Osteocyte (in vitro differentiated cells): ENCODE measurements at places on chromosomes 5 and 9.
A peak's percentile ranks its signal among the peaks of the same experiment; 100 is the strongest.

DNA sequence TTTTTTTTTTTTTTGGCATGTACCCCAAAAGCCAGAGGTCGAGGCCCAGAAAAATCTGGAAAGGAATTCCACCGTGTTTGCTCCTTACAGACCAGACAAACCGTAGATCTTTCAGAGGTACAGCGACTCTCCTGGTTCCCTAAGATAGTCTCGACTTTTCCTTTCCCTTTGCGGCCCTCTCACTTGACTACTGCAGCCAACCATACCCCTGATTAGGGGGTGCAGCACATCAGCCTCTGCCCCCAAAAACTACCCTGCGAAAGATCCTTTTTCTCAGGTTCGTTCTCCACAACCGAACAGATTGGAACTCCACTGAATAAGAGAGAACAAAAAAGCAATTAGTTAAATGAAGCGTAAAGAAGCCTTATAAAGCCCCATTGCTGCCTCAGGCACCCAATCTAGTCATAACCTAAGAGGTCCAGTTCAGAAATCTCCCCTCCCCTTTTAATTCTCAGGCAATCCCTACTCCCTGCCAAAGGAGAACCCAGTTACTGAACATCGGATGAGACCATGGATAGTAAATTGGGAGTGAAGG, 379 bp upstream of the TICAM2 start:
- no peak for DNase-seq

- DNase-seq = no peak
Measured at GRCh38 chr9:27654629-27655285, 81.5 kb upstream of the C9orf72 start.

DNA sequence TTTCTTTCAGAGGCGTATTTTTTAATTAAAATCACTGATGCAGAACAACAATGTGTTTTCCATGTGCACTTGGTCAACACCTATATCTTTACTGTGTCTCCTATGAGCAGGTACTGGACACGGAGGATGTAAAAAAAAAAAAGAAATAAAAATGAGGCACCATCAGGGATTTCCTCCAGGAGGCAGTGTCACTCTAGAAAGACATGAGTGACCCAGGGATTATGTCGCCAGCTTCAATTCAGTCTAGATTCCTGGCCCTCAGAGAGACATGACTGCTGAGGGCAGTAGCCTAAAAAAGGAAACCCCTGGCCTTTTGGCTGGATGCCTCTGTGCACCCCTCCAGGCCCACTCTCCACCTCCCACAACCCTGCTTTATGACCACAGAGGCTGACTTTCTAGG, 18.3 kb upstream of the IL33 start:
- no peak for DNase-seq

DNA sequence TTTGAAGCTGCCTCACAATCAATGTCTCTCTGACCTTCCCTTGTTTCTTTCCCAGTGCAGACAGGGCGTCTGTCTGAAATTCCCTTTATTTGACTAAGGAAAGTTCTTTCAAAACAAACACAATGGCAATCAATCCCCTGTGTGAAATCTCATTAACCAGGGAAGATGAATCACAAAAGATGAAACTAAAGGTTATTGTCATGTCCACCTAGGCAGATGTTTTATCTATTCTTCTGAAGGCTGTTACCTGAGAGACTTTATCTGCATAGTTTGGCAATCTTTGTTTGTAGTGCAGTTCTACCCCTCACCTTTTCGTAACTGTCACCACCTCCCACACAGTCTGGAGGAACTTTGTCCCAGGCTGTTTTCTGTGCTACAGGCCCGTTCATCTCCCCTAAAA, 217.5 kb upstream of the RIOK2 start:
- no peak for DNase-seq

DNA sequence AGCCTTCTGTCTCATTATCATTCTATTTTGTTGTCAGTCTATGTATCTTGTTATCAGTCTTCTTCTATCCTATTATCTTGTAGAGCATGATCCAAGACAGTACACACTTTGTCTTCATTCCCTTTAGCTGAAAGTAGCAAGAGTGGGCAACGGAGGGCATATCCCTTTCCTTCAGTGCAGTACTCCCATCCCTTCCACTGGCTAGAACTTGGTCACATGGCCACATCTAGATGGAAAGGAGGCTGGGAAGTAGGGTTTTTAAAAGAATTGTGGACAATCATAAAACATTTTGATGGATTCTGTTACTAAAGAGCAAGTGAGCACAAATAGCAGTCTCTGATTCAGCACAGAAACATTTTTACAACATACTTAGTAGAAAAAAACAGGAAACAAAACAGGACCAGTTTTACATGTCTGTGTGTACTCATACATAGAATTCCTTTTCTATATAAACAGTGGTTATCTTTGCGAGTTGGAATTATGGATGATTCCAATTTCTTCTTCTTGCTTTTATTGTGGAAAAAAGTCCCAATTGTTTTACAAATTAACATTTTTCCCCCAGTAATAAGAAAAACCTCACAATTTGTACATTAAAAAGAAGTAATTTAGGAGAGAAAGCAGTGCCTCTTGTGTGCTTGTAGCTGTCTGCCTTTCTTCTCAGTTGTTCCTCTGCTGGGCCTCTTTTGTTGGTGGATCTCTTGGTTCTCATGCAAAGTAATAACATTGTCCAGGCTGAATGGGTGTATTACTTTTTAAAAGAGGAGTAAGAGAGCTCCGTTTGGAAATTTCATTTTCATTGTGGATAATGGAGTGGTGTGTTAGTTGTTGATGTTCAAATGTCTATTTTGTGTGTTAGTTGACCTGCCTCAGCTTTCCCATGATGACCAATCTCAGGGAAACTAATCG, 410.9 kb upstream of the TRPC7 start:
- no peak for DNase-seq

DNA sequence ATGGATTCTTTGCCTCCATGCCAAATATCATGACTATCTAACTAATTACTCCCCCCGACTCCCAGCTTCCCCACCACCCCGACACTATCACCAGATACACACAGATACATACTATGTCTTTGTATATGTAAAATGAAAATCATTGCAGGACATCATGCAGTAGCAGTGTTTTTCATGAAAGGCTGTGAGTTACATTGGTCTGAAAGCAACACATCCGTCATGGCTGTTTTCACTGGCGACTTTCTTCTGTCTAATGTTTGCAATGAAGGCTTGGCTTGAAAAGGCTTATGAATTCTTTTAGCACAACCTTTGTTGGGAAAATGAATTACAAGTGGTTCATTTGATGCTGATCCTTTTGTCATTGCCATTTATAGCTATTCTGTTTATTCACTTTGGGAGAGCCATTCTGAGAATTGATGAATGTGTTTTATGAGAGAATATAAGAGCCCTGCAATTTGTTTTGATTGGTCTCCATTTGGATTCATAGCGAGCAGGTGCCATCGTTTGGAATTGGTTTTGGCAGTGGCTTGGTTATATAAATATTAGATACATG, 103.4 kb downstream of the PIP5K1B start:
- no peak for DNase-seq

DNA sequence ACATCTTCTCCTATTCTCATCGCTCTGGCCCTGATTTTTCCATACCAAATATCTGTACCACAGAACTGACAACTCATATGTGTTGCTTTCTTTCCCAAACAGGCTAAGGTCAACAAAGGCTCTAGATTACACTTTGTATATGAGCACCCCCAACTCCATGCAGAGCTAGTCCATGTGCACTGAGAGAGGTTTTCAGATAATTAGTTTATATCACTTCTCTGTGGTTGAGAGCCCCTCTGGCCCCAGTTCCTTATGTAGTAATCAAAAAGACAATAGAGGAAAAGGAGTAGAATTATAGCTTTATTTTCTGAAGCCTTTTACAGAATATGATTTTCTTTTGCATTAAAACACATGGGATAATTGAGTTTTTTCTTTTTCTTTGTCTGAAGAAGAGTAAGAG, 120.0 kb downstream of the TRIO start:
- DNase-seq = no peak

DNA sequence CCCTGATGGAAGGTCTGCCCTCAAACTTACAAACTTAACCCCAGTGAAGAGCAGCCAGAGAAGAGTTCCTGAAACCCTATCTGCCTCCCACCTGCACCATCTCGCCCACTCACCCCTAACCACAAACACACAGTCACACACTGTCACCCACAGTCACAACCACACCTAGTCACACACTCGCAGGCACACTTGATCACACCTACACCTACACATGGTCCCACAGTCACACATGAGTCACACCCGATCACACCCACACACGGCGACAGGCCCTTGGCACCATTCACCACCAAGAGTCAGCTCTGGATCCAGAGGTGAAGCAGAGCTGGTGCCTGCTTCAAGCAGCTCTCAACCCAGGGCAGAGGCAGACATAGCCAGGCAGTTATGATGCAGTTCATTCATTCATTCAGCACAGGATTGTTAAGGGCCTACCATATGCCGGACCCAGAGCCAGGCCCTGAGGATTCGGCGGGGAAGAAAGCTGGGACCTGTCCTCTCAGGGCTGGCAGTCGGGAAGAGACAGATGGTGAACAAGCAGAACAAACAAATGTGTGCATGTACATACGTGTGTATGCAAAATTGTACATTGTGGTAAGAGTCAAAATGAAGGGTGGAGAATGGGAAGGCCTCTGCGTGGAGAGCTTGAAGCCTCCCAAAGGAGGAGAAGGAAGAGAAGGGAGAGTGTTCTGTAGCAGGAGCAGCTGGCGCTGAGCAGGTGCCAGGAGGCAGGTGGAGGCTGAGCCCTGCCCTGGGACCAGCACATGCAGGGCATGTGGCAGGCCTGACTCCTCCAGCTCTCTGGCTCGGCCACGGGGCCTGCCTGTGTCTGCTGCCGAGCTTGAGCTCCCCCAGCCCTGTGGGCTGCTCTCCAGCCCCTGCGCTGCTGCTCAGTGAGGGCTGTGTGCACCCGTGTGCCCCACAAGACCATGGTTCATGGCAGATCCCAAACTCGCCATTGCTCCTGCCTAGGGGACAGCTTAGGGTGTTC, 6.4 kb downstream of the TSPAN17 start:
- no peak for DNase-seq

DNA sequence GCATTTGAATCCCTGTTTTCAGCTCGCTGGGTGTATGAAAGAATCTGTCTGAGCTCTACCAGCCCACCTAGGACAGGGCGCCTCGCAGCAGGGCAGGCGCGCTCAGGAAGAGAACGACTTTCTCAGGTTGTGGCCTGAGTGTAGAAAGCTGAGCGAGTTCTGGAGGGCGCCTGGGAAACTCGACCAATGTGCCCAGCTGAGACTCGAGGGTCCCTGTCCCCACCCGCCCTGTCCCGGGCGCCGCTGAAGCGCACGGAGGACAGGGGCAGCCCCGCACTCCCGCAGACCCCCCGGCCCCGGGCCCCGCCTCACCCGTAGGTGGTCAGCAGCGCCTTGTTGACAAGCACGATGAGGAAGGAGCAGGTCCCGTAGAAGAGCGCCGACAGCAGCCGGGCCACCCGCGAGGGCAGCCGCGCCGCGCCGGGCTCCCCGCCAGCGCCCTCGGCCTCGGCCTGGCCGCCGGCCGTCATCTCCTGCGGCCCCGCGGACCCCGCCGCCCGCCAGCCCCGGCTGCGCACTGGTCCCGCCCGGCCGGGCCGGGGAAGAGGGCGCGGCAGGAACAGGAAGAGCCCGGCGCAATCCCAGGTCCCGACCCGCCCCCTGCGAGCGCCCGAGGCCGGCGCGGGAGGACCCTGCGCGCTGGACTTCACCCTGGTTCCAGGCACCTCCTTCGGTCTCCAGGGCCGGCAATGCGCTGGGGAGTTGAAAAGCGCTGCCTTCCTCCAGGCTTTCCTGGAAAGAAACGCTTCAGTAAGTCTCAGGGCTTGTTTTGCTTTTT, at the start of gene SLC35D2:
Gene SLC35D2, minus strand, starts transcription at position 547 of the 778 bp plus-strand sequence. Its CDS starts 77 bp downstream, at position 470.
- DNase-seq = peak; percentile 84

DNA sequence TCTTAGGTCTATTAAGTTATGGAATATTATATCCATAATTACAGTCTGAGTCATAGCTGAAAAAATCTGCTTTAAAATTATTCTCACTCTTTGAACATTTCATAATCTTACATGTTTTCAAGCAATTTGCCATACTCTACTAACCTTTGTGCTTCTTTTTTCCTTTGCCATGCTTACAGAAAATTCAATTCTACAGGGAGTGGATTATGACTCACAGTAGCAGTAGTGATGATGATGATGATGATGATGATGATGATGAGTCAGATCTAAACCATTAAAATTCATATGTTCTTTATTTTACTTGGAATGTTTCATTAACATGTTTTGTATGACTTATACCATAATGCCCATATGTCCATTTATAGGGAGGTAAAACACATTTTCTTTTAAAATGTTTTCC, 207.1 kb downstream of the VPS13A start:
- DNase-seq = no peak

DNA sequence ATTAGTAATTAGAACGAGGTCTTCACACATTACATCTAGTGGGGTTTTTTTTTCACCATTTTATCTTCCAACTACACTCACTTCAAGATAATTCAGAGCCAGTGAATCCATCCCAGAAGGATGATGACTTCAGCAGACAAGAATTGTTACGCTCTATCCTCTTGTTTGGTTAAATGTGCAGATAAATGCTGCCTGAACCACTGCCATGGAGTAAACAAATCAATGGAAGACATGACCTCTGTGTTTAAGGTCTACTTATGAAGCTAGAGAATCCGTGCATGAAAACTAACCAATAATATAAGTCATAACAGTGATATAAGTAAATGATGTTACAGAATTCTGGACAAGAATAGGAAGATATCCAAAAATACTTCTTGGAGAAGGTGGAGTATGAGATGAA, 602.6 kb downstream of the TLR4 start:
- DNase-seq = no peak

DNA sequence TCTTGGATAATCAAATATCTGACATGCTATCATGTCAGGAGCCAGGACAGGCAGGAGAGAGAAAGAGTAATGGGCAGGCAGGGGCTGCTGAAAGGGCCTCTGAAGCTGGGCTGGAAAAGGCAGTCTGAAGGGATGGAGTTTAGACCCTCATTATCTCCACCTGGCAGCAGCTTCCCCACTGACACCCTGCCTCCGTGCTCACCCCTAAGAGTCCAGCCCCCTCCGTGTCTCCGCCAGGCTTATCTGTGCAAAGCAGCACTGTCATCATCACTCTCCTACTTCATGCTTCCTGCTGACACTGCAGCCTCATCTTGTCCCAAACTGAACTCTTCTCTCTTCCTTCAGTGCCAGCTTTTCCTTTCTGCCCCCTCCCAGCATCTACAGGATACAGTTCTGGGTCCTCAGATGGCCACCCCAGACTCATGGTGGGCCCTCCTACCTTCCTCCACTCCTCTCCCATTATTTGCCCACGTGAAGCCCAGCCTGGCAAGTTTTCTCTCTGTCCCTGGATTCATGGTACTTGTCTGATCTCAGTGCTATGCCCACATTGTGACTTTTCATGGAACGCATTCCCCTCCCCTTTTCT, 70.9 kb upstream of the KLF9 start:
- no peak for DNase-seq

DNA sequence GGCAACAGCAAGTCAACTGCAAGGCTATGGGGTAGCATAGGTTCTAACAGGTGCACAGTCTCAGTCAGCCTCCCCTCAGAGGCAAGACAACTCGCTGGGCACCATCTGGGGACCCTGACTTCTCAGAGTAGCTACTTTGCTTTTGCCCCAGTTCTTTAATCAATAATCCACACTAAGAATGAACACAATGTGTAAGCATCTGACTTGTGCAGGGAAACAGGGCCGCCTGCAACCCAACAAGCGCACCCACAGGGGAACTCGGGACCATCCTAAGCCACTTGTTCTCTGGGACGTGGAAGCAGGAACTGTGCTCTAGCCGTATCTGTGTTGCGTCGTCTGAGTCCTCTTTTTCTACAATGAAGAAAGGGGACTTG, 1.9 kb downstream of the MOB3B start:
- no peak for DNase-seq
